CD4-positive, alpha-beta T cell treated with Interleukin-10 for 1 hour (primary cell): ENCODE measurements at places on chromosomes 6 and 20.

DNA sequence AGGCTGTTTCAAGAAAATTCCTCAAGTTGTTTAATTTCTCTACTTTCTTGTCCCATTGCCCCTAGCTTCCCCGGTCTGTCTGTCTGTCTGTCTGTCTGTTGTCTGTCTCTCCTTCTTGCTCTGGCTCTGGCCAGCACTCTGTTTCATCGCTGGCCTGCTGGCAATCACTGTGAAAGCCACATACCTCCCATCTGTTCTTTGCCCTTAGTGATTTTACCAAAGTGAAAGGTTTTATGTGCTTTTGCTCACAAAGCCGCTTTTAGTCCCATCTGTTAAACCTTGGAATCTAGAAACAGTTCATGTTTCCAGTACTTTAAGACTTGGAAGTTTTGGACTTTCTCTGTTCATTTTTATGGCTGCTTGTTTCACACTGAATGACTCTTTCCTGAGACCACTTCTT, 87.8 kb upstream of the EXOC2 start:
- DNase-seq: no peak

DNA sequence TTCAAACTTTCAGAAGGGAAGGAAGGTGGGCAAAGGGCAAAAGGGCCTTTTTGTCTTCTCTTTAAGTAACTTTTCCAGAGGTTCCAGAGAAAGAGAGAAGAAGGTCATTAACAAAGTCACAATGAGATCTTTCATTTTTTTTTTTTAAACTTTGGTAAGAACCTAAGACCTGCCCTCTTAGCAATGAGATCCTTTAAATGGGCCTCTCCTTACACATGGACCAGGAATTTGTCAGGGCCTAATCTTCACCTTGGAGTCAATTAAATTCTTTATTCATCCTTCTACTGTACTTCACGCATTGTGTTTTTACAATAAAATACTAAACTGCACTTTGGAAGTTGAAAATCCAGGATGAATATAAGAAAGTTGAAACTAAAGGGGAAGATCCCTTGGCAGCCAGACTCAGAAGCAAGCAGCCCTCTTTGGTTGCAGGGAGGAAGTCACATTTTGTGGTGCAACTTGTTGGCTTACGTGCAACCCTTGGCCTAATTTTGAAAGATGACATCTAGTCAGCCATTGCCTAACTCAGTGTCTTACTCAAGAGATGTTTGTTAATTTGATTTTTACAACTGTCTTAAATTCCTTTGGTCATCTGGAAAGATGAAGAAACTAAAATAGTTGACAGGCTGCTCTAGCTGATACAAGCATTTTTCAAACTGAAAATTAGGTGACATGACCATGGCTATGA, 11.9 kb upstream of the TMEM170B start:
- DNase-seq: no peak

DNA sequence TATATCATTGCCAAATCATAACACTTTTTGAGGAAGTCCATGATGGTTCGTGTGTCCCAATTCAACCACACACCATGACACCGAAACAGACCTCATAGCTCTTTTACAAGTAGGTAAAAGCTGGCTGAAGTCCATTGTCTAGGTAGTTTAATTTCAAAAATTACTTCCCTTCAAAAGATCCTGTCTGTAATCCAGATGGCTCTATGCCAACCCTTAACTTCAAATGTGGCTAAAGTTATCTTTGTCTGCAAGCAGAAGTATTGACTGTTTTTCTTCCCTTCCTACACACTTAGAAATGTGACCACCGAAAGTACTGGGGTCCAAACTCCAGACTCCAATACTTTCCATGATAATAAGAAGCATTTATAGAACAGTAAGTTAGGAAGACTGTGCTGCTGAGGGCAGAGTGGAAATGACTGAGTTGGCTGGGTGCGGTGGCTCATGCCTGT, 8.3 kb upstream of the TIAM2 start:
- DNase-seq: no peak

- no peak for DNase-seq
Measured at GRCh38 chr6:71419217-71420094, 130.8 kb downstream of the OGFRL1 start.

DNA sequence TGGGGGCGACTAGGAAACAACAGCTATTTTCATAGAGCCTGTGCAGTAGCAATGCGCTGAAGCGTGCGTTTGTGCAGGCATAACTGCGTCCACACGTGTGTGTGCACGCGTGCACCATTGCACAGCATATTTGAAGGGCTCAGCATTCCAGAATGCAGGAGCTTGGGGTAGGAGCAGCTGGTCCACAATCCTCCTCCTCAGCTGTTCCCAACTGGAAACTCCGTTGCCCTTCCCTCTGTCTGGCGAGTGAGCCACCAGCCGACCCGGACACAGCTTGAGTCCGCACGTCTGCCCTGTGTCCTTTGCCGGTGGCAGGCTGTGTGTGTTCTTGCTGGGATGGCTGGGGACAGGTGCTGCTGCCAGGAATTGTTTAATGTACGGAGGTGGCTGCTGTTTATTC, 110.2 kb downstream of the SASH1 start:
- DNase-seq: no peak

GRCh38 chr6:36067374-36068011, 39.9 kb downstream of the MAPK14 start:
- DNase-seq: no peak

GRCh38 chr6:149939909-149940671, 1.7 kb upstream of the ULBP2 start:
- no peak for DNase-seq

GRCh38 chr6:57127763-57128162, 37.8 kb downstream of the ZNF451 start:
- DNase-seq: no peak

DNA sequence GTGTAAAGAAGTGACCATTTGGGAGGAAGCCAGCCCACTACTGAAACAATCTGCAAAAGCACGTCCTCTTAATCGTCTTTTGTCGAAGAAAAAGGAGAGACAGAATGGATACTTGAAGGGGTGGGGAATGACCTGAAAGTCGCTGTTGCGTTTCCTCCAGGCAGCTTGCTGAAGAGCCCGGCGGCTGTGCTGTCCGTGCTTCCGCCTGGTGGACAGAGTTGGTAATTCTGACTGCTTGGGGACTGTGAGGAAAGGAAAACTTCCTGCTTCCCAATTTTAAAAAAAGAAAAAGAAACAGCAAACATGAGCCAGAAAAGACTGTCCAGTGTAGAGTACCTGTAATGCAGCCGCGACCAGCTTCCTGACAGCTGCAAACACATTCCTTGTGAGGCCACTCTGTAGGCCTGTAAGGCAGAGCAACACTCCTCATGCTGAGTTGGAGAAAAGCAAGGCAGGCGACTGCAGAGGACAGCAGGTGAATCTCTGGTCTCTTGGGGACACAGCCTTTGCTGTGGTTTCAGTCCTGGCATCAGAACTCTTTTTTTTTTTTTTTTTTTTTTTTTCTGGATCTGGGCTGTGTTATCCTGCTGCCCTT, 251.1 kb upstream of the TBX18 start:
- DNase-seq: no peak

DNA sequence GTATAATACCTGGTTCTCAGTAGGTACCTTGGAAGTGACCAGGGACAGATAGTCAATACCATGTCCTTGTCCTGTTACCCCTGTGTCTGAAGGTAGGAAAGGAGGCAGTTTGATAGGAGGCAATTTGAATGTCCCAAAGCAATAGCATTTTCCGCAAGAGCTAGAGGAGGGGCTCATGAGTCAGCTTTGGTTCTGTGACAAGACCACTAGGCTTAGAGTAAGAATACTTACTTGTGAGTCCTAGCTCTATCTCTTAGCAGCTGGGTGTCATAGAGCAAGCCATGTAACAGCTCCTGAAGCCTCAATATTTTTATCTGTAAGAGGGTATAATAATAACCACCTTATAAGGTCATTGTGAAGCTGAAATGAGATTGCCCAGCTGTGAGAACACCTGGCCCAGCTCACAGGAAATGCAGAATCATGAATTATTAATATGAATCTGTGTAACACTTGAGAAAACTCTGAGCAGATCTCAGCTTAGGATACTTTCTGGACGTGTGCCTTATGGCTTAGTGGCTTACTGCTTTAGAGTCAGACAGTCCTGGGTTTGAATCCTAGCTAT, 58.6 kb downstream of the DAAM2 start:
- no peak for DNase-seq
